ENCODE measurements at places on chromosomes 4 and X. TPM values are rescaled to one million over a fixed set of nuclear protein-coding genes. Genes with fewer than 3 reads are reported as not detected.

MAGEA2 gene
- not detected for total RNA-seq

RHOXF2 gene
- not detected for total RNA-seq

RIPPLY1 gene
- total RNA-seq = not detected

CT45A1 gene
- total RNA-seq = not detected

EDA2R gene
- 2.2 TPM for total RNA-seq

CXCL13 gene
- 1.9 TPM for total RNA-seq

STARD8 gene
- total RNA-seq = 1.9 TPM

PWWP3B gene
- 0.24 TPM for total RNA-seq

PHOX2B gene
- not detected for total RNA-seq

GIMD1 gene
- total RNA-seq = not detected

FDCSP gene
- 7.4 TPM for total RNA-seq

NUDT10 gene
- total RNA-seq = 0.85 TPM

PGAM4 gene
- total RNA-seq = 0.14 TPM

EXOC1L gene
- total RNA-seq = not detected

TEX13A gene
- not detected for total RNA-seq

SGMS2 gene
- total RNA-seq = 1.0 TPM

CYBB gene
- total RNA-seq = 41.7 TPM

SPINK2 gene
- total RNA-seq = 5.8 TPM

CSN1S1 gene
- 1.2 TPM for total RNA-seq

SCML2 gene
- total RNA-seq = 4.1 TPM

NDST3 gene
- 5.7 TPM for total RNA-seq

CT45A2 gene
- total RNA-seq = not detected

ZXDA gene
- total RNA-seq = 3.5 TPM

CTAG1A gene
- total RNA-seq = not detected

TXK gene
- 6.9 TPM for total RNA-seq

GLRB gene
- 1.9 TPM for total RNA-seq

ZCCHC4 gene
- 9.2 TPM for total RNA-seq

MPP1 gene
- total RNA-seq = 81.4 TPM

OCIAD1 gene
- 105 TPM for total RNA-seq

DIPK2B gene
- 1.9 TPM for total RNA-seq

MAGEA8 gene
- not detected for total RNA-seq

ZMAT1 gene
- total RNA-seq = 5.1 TPM

MFSD8 gene
- total RNA-seq = 18.1 TPM

TCEAL1 gene
- 14.9 TPM for total RNA-seq

HOPX gene
- total RNA-seq = 5.9 TPM

GNRHR gene
- total RNA-seq = not detected

LRIT3 gene
- 0.09 TPM for total RNA-seq

INPP4B gene
- total RNA-seq = 7.8 TPM

CDS1 gene
- total RNA-seq = 2.0 TPM

FGD1 gene
- total RNA-seq = 0.57 TPM

FGA gene
- total RNA-seq = 0.33 TPM

IGFBP7 gene
- total RNA-seq = 54.1 TPM

PNMA5 gene
- not detected for total RNA-seq

UGT2B17 gene
- total RNA-seq = 0.28 TPM

F8A2 gene
- total RNA-seq = not detected

COL25A1 gene
- total RNA-seq = 1.5 TPM

SLC39A8 gene
- total RNA-seq = 28.2 TPM

TMEM255A gene
- total RNA-seq = 3.3 TPM

BANK1 gene
- total RNA-seq = 1.7 TPM

ADRA2C gene
- total RNA-seq = 0.33 TPM

TSPAN6 gene
- total RNA-seq = 14.0 TPM

PASD1 gene
- 0.05 TPM for total RNA-seq

TMSB15B gene
- 9.1 TPM for total RNA-seq

FGF2 gene
- total RNA-seq = 2.0 TPM

COL4A6 gene
- total RNA-seq = 1.4 TPM

DDIT4L gene
- 1.5 TPM for total RNA-seq

GUCY1B1 gene
- total RNA-seq = 7.2 TPM

IRS4 gene
- 17.6 TPM for total RNA-seq

NLGN4X gene
- total RNA-seq = 20.0 TPM

CFP gene
- total RNA-seq = 19.8 TPM

Measured in thymus (tissue), 14 donors.